HFF-Myc (cell line): ENCODE measurements at places on chromosomes 5 and 9.

- DNase-seq = no peak
These were observed 191.0 kb downstream of the TARS1 start for GRCh38 chr5:33631786-33632185.

GRCh38 chr5:4480528-4481349, 659.4 kb upstream of the ADAMTS16 start:
- no peak for DNase-seq

- no peak for DNase-seq
These were observed 153.8 kb upstream of the CYLC2 start for GRCh38 chr9:102841376-102841775.

GRCh38 chr5:174725991-174726601, 1.7 kb downstream of the MSX2 start:
- no peak for DNase-seq

- no peak for DNase-seq
These were observed 64.3 kb downstream of the GOLM1 start for GRCh38 chr9:86034863-86035734.

- DNase-seq = no peak
These were observed 128.2 kb downstream of the HACD4 start for GRCh38 chr9:20903212-20903611.

DNA sequence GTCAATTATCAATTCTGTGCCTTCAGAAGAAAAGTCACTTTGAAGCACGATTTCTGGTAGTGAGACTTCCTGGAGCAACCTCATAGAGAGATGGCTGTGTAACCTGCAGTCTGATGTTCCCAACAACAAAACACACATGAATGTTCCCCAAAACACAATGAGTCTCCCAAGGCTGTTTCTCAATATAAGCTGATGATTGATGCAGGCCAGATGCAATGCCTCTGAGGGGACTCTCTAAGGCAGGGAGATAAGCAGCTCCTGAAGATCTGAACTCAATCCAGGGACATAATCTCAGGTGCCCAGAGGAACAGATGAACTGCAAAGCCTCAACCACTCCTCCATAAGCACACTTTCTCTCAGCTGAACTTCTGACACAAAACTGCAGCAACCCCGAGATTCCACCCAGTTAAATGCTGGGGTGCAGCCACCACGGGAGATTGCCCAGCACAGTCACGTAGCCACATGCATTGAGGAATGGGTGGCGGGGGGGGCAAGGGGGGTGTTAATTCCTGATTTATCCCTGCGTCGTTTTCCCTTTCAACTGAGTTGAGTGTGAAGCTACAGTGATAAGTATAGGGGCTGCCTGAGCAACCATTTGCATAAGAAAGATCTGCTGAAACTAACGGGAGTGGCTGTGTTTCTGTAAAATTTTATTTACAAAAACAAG, 122.7 kb upstream of the RASEF start:
- no peak for DNase-seq

DNA sequence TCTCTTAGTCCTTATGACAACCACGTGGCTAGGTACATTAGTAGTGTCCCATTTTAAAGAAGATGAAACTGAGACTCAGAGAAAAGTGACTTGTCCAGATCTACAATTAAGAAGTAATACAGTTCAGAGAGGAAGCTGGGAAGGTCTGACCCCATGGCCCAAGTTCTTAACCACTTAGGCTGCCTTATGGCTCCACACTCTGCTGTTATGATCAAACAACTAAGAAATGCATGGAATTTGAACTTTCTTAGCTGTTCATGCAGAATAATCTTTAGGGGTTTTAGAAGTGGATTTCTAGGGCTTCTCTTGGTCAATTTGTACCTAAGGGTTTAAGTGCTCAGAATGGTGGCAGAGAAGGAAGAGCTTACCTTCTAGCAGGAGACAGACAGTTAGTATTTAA, 128.0 kb upstream of the MSX2 start:
- DNase-seq = no peak

DNA sequence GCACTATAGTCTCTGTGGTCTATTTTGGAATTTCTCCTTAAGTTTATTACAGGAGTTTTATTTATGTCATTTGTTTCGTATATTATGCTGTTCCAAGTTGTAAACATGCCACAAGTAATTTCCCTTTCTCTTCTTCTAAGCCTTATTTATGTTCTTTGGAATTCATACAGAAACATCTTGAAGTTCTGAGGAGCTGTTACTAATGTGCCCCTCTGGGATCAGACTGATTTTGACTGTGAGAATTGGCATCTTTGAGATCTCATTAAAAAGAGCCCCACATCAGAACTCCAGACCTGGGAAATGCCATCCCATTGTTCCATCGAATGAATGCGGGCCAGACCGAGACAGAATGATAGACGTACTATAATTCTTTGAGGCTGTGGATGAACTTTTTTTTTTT, 138.8 kb upstream of the CD180 start:
- no peak for DNase-seq
